ENCODE measurements at places on chromosomes 5 and 9.

DNA sequence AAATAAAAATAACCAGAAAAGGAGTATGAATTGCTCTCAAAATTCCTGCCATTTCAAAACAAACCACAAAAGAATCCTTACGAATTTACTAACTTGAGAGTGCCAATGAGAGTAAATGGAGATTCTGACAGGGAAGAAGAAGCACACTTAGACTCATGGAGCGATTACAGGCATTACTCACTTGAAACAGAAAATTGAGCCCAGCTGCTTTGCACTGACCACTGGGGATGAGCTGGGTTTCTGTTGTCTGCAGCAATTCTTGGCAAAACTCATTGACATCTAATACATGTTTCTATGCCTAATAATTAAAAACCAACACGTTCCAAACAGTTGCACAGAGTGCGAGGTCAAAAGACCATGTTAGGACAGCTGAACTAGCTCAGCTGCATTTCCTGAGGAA is 731.6 kb downstream of the DNAH5 start:
- no peak for DNase-seq

DNA sequence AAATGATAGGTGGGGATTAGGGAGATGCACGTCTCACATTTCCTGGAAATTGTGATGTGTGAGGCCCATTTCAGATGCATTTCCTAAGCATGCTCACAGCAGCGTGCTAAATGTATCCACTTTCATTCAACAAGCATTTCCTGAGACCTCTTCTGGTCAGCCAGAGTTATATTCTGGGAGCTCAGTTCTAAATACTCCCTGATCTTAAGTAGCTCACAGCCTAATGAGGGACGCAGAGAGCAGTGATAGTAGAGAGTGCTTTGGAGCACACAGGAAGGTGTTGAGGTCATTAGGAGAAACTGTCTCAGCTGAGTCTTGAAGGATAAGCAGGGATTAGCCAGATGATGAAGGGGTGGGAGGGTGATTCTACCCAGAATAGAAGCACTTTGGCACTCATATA is 46.2 kb upstream of the FSD1L start:
- no peak for DNase-seq

- DNase-seq, result no peak
These were observed 150.2 kb downstream of the GABBR2 start for GRCh38 chr9:98558575-98558974.

GRCh38 chr5:134099288-134099872 is 15.1 kb upstream of the TCF7 start:
- DNase-seq, result no peak

GRCh38 chr5:27476356-27476988 is 438.1 kb upstream of the CDH9 start:
- no peak for DNase-seq

- DNase-seq, result no peak
These were observed 127.9 kb upstream of the PALM2AKAP2 start for GRCh38 chr9:109652112-109652511.

- no peak for DNase-seq
These were observed 933 bp downstream of the NEK6 start for GRCh38 chr9:124258607-124259157.

GRCh38 chr5:137751869-137752491 is 2.2 kb downstream of the HNRNPA0 start:
- no peak for DNase-seq

DNA sequence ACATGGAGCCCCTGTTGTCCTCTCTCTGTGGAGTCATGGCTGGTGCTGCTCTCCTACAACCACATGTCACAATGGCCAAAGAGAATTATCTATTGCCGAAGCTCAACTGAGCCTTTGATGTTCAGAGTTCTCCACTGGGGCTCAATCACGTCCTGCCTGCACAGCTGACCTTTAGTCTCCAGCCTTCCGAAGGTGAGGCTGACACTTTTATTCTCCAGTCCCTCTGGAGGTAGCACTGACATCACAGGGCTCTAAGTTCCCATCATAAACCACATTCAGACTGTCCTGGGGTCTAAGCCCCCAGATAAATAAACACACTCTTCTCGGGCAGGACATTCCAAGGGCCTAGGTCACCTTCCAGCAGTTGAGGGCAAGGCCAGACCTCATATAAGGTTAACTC is 23.4 kb downstream of the ADCY2 start:
- no peak for DNase-seq

DNA sequence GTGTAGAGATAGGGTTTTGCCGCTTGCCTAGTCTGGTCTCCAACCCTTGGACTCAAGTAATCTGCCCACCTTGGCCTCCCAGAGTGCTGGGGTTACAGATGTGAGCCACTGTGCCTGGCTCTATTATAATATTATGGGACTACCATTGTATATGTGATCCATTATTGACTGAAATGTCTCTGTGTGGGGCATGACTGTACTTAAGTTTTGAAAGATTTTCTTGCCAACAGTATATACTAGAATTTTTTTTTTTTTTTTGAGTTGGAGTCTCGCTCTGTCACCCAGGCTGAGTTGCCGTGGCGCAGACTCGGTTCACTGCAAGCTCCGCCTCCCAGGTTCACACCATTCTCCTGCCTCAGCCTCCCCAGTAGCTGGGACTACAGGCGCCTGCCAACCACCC is 17.8 kb downstream of the SPIN1 start:
- no peak for DNase-seq

Data from activated CD8-positive, alpha-beta memory T cell treated with anti-CD3 and anti-CD28 coated beads for 1 hour (primary cell).